H9 (cell line): ENCODE measurements at places on chromosomes 6 and 20.

DNA sequence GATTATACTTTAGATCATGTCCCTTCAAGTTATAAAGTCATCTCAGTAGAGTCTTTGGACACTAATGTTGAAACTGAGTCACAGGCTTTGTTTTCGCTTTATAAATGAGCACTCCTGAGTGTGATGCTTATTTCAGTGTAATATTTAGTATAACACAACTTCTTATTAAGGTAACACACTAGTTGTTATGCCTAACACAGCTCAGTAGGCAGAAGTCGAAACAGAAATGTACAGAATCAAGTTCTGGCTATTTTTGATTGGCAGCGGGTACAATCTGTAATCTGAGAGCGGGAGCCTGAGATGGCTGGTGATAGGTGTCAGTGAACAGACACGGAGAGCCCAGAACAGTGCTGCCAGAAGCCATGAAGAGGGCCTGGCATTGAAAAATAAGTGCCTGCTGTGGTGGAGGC is 11.4 kb downstream of the HECA start:
- no peak overlapping the region for H3K27ac ChIP-seq
- H3K4me1 ChIP-seq = no peaks in the 10 kb centered on the region; the same call in 1 of the 2 replicates
- H3K27me3 ChIP-seq = no peaks in the 10 kb centered on the region

DNA sequence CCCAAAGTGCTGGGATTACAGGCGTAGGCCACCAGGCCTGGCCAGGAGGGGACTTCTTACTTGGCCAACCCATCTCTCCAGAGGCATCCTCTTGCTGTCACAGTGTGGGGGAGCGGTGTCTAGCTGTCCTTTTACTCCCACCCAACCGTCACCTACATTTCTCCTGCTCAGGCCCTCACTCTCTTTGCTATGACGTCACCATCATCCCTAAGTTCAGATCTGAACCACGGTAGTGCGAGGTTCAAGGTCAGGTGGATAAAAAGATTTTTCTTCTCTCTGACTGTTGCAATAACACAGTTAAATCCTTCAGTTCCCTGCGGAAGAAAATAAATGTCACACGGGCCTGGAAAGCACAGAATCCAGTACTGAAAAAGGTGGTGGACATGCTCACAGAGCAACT is 7.3 kb upstream of the RAET1L start:
- peaks cover 30% of the 10 kb centered on the region for H3K27me3 ChIP-seq
- DNase-seq = peak; percentile 8
- H3K4me1 ChIP-seq = no peaks in the 10 kb centered on the region
- H3K4me3 ChIP-seq = no peak overlapping the region
- no peak overlapping the region for H3K27ac ChIP-seq
- no peaks in the 10 kb centered on the region; the same call in 2 of the 3 replicates for H3K36me3 ChIP-seq

DNA sequence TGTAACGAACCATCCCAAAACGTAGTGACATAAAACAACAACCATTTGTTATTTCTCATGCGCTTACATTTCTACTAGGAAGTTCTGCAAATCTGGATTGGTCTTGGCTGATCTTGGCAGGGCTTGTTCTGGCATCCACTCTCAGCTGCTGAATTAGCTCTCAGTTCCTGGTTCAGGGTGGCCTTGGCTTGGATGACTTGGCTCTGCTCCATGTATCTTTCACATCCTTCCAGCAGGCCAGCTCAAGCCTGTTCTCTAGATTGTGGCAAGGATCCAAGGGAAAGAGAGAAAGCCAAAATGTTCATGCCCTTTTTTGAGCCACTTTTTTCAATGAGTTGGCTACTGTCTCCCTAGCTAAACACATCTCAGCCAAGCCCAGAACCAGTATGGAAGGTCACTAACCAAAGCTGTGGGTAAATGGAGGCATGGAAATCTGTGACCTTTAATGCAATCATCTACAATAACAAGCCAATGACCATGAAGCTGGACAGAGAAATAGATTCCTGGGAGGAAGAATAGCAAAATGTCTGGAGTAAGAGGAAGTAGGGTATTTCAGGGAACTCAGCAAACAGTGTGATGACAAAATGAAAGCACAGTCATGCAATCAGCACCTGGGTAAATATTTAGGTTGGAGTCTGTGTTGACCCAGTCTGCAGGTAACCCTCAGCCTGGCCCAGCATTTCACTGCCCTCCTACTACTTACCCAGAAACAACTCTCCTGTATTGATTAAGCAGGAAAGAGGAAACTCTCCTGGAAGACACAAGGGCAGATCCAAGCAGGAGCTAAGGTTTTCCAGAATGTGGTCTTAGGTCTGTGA is 32.7 kb upstream of the SNAP25 start:
- no peak overlapping the region for H3K4me3 ChIP-seq
- H3K36me3 ChIP-seq = no peaks in the 10 kb centered on the region
- no peaks in the 10 kb centered on the region for H3K4me1 ChIP-seq
- no peak for DNase-seq

DNA sequence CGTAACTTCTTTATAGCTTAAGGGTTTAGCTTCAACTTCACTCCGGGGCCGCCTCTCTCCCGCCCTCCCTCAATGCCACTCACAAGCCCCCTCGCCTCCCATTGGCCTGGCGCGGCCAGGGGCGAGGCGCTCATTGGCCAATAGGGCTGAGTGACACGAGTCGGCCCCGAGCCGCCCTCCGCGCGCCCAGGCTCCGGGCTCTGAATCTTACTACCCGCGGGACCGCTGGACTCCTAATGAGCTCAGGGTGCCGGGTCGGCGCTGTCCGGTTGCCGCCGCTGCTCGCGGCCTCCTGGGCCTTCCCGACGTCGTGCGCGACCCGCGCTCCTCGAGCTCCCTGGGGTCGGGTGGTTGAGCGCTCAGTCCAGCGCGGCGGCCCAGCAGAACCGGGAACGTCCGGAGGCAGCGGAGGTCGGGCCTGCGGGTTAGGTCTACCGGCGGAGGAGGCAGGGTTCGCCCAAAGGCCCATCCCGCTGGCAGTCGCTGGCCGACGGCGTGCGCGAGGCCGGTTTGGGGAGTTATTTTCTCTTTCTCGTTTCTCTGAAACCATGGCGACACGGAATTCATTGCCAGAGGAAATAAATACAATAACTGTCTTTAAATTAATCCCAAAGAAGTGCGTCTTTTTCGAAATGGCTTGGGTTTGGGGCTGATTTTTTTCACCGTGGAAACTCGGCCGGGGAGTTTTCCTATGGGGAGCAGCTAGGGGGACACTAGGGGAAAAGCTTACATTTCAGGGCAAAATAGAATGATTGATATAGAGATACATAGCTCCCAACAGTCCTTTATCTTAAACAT is at the start of gene SIM1:
TSS of gene SIM1 (minus strand) at position 19 of the 798 bp plus-strand sequence. CDS start 1,453 bp downstream, outside the sequence.
- H3K36me3 ChIP-seq = no peaks in the 10 kb centered on the region
- H3K4me1 ChIP-seq = peaks cover 5% of the 10 kb centered on the region; the same call in 1 of the 2 replicates
- no peak within 1 kb of the TSS for H3K27ac ChIP-seq
- peaks cover 93% of the 10 kb centered on the region for H3K27me3 ChIP-seq
- DNase-seq = peak; percentile 95

DNA sequence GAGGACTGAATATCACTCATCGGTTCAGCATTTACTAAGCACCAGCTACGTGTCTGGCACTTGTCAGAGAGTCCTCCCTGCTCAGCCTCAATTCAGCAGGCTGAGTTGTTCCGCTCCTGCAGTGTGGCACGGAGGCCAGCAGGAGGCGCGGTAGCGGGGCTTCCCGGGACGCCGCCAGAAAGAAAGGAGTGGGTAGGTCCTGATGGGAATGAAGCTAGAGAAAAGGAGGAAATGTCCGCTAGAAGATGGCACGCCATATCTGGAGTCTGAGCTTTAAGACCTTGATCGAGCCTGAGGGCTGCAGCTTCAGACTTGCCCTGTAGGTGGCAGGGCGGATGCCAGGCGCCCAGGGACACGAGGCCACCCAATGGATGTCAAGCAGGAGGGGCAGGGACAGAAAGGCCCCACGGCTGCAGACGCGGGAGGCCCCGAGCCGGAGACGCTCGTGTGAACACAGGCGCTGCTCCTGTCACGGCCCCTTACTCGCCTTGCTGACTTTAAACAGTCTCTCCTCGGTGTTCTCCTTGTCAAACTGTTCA is 18.7 kb downstream of the SERPINB6 start:
- no peak overlapping the region for H3K4me3 ChIP-seq
- no peaks in the 10 kb centered on the region for H3K4me1 ChIP-seq
- DNase-seq = peak; percentile 94
- H3K36me3 ChIP-seq = peaks cover 19% of the 10 kb centered on the region
- H3K27ac ChIP-seq = no peak overlapping the region
- no peaks in the 10 kb centered on the region for H3K27me3 ChIP-seq

DNA sequence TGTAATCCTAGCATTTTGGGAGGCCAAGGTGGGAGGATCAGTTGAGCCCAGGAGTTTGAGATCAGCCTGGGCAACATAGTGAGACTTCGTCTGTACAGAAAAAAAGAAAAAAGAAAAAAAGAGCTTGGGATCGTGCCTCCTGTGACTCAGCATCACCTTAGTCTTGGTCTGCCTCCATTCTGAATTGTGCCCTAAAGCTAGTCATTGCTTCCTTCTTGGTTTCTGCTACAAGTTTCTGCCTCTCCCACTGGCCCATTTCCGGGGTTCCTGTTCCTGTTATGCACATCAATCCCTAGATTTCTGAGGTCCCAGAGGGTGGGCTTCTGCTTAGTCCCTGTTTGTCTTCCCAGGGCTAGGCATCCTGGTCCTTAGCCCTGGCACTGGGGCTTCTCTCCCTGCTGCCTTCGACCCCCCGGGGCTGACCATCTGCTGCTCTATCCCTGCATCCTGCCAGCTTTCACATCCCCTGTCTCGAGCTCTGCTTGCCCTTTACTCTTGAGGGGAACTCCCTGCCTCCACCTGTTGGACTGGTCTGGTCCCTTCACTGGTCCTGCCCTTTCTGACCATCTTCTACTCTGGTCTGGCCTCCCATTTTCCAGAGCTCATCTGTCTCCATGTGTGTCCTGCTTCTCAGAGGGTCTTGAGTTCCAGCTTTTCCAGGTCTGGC is 77.5 kb upstream of the ESR1 start:
- no peak overlapping the region for H3K27ac ChIP-seq
- H3K27me3 ChIP-seq = no peaks in the 10 kb centered on the region; the same call in 1 of the 2 replicates
- no peaks in the 10 kb centered on the region for H3K36me3 ChIP-seq
- no peak overlapping the region for H3K4me3 ChIP-seq
- no peaks in the 10 kb centered on the region for H3K4me1 ChIP-seq

- no peak within 1 kb of the TSS for H3K27ac ChIP-seq
- no peaks in the 10 kb centered on the region for H3K27me3 ChIP-seq
- DNase-seq = peak; percentile 34
- no peaks in the 10 kb centered on the region for H3K4me1 ChIP-seq
Measured at GRCh38 chr20:33282991-33283555, at the start of gene BPIFB1. Gene BPIFB1 (plus strand): TSS chr20:33283214. CDS start chr20:33286074, 2,860 bp downstream.

DNA sequence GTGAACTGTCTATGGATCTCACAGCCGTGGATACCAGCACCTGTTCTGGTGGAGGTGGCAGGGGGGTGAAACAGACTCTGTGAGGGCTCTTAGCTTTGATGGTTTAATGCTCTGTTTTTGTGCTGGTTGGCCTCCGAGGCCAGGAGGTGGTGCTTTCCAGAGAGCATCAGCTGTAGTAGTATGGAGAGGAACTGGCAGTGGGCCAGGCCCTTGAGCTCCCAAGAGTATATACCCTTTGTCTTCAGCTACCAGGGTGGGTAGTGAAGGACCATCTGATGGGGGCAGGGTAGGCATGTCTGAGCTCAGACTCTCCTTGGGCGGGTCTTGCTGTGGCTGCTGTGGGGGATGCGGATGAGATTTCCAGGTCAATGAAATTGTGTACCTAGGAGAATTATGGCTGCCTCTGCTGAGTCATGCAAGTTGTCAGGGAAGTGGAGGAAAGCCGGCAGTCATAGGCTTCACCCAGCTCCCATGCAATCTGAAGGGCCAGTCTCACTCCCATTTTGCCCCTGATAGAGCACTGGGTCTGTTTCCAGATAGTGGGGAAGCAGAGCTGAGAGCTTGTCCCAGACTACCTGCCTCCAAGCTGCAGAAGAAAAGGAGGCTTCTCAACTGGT is 102.7 kb upstream of the AHI1 start:
- no peaks in the 10 kb centered on the region for H3K27me3 ChIP-seq
- no peak for DNase-seq
- H3K4me1 ChIP-seq = no peaks in the 10 kb centered on the region
- no peaks in the 10 kb centered on the region; the same call in 2 of the 3 replicates for H3K36me3 ChIP-seq
- H3K4me3 ChIP-seq = no peak overlapping the region
- no peak overlapping the region for H3K27ac ChIP-seq

DNA sequence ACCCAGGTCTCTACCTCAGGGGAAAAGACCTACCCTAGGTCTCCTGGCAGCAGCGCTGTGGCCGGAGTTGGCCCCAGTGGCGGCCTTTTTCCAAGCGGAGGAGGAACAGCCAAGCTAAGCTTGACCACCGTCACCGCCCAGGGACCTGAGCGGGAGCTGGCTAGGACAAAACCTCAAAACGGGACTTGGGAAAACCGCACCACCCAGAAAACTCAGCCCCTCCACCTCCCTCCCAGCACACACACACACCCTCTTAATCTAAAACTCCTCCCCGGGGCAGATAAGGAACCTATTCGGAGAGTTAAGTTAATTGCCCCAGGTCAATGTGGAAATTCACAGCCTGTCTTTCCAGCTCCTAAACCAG is 2.7 kb upstream of the TRERF1 start:
- H3K4me3 ChIP-seq = peak overlapping the region; percentile 98
- H3K27me3 ChIP-seq = no peaks in the 10 kb centered on the region
- DNase-seq = peak; percentile 55
- H3K27ac ChIP-seq = no peak overlapping the region
- peaks cover 2% of the 10 kb centered on the region; the same call in 1 of the 3 replicates for H3K36me3 ChIP-seq

GRCh38 chr20:11838076-11838636 is 79.5 kb upstream of the BTBD3 start:
- no peaks in the 10 kb centered on the region for H3K27me3 ChIP-seq
- H3K4me1 ChIP-seq = no peaks in the 10 kb centered on the region
- H3K27ac ChIP-seq = no peak overlapping the region
- no peak overlapping the region for H3K4me3 ChIP-seq
- H3K36me3 ChIP-seq = no peaks in the 10 kb centered on the region; the same call in 2 of the 3 replicates
- DNase-seq = no peak

- peak; percentile 70 for DNase-seq
- H3K36me3 ChIP-seq = no peaks in the 10 kb centered on the region
- H3K4me3 ChIP-seq = no peak overlapping the region
- no peak overlapping the region for H3K27ac ChIP-seq
- H3K4me1 ChIP-seq = no peaks in the 10 kb centered on the region
Measured at GRCh38 chr6:38997128-38997761, 51.3 kb upstream of the GLP1R start.

DNA sequence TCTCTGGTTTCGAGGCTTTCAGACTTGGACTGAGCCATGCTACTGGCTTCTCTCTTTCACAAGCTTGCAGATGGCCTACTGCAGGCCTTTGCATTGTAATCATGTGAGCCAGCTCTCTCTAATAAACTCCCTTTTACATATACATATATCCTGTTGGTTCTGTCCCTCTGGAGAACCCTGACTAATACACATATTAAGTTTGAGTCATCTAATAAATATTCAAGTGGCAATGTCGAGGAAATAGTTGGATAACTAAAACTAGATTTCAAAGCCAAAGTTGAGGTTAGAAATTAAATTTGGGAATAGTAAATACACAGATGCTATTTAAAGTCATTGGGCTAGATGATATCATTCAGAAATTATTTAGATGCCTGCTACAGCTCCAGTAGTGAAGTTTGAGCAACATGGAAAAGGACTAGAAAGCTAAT is 1343.4 kb downstream of the GRIK2 start:
- H3K4me1 ChIP-seq = no peaks in the 10 kb centered on the region; the same call in 1 of the 2 replicates
- no peak overlapping the region for H3K4me3 ChIP-seq
- H3K36me3 ChIP-seq = no peaks in the 10 kb centered on the region
- no peak for DNase-seq
